Erythroblast (primary cell): ENCODE measurements at places on chromosomes 12 and 14.
A peak's percentile ranks its signal among the peaks of the same experiment; 100 is the strongest.

GRCh38 chr12:50764286-50765094 lies 589 bp downstream of the ATF1 start:
- DNase-seq: peak; percentile 84

- DNase-seq: no peak
These were observed 154.6 kb upstream of the ALG10B start for GRCh38 chr12:38162013-38162412.

- DNase-seq: no peak
These were observed 25.7 kb upstream of the SLC16A7 start for GRCh38 chr12:59570145-59570544.

GRCh38 chr12:95963096-95963495 lies 20.0 kb downstream of the AMDHD1 start:
- DNase-seq: no peak

DNA sequence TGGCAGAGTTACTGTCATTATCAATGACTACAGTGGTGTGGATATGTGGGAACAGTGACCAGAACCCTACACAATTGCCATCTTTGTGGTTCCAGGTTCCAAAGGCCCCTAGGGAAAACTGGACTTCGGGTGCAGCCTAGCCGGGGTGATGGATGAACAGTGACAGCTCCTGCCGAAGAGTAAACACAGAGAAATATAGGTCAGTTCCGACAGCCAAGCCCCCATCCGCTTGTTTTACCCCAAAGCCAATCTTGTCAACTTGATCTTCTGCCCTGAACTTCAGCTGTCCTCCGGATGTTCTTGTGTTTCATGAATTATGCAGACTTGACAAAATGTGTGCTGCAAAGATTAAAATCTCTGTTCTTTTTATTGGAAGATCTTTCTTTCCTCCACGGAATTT lies 200.4 kb upstream of the SRRM4 start:
- no peak for DNase-seq

- no peak for DNase-seq
These were observed 141.5 kb downstream of the AACS start for GRCh38 chr12:125206711-125207110.

- DNase-seq: no peak
These were observed 30.9 kb upstream of the KLRF1 start for GRCh38 chr12:9796346-9796745.

- DNase-seq: peak; percentile 58
These were observed 8.8 kb downstream of the USP15 start for GRCh38 chr12:62268956-62269355.

DNA sequence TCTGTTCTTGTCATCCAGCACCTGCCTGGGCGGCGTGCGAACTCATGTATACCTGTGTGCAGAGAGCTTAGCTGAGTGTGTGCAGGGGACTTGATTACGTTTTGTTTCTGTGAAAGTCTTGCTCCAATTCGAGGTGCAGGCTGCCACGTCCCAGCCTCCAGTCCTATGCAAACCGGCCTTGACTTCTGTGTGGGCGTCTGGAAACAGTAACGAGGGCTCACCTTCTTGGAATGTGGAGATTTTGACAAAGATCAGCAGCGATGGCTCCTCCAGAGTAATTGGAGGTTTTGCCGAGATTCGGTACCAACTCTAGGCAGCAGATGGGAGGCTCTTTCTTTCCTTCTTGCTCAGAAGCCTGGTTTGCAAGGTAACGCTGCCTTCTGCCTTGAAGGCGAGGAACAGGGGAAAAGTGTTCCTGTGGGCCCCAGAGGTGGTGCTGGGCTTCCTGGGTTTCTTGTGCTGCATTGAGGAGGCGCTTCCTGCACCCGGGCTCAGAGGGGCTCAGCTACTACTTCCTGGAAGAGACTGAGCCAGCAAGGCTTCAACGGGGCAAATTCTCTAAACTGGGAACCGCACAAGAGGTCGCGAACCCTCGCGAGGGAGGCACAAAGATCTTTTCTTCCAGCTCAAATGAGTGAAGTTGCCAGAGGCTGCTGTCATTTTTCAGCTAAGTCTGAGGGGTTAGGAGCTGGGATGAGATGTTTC lies 249.0 kb downstream of the AACS start:
- DNase-seq: no peak

- DNase-seq: no peak
These were observed 76.9 kb upstream of the EEA1 start for GRCh38 chr12:93005928-93006392.

- no peak for DNase-seq
These were observed 102.9 kb upstream of the CCDC196 start for GRCh38 chr14:66383257-66383656.
